ENCODE measurements at places on chromosomes 6 and 20. TPM values are rescaled to one million over a fixed set of nuclear protein-coding genes. Genes with fewer than 3 reads are reported as not detected.

The SYCP2L gene
- 0.43 TPM for total RNA-seq

The TRIM31 gene
- not detected for total RNA-seq

The F13A1 gene
- 1.1 TPM for total RNA-seq

- peak; percentile 49 for DNase-seq
These were observed 470.4 kb upstream of the SLC35B3 start for GRCh38 chr6:8905757-8906156.

GRCh38 chr20:48769069-48769983 lies 58.5 kb downstream of the PREX1 start:
- no peak for DNase-seq

- DNase-seq = no peak
These were observed 9.3 kb upstream of the OGFRL1 start for GRCh38 chr6:71279321-71279720.

DNA sequence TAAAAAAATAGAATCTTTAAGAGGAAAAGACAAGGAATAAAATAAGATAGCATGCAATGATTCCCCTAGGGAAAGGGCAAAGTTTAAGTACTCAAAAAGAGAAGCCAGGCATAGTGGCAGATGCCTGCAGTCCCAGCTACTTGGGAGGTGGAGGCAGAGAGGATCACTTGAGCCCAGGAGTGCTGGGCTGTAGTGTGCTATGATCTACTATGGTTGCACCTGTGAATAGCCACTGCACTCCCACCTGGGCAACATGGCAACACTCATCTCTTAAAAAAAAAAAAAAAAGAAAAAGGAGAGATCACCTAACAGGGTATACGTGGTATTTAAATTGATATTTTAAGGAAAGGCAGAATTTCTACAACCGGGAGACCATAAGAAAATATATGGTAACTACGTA lies 16.0 kb downstream of the EPHA7 start:
- DNase-seq = no peak

DNA sequence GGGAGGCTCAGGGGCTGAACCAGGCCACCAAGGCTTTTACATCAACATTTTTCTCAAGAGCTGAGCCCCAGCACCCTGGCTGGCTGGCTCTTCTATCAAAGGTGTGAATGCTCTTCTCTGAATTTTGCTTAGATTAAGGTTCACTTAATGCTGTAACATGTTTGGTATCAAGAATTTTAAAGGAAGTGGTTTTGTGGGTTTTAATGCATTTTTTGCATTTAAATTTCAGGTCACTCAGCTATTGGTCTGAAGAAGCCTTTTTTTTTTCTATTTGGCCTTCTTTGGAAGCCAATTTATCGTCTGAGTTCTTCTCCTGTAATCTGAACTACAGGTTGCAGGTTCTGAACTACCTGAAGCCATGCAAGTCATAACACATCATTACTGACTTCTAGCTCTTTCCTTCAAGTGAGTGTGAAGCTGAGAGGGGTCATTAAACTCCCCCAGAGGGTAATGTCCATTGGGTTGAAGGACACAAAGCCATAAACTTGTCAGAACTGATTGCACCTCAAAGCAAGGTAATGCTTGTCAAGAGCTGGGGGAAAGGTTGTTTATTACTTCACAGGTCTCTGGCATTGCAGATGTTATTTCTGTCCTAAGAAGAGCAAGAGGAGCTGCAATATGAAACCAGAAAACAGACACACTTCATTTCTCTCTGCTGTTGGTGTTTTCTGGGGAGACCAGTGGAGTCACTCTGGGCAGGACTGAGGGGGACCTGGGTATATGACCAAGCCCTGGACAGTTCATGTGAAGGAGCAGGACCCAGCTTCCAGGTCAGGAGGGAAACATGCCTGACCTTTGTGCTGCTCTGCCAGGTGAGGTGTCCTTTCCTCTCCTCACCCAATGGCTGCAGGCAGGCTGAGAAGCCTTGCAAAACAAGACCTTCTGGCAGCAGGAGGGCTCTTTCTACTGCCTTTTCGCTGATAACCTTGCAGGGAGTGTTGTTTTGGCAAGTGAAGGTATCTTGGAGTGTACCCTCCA lies 26.1 kb upstream of the NEDD9 start:
- no peak for DNase-seq

GRCh38 chr20:38692436-38693411 lies 31.6 kb upstream of the SLC32A1 start:
- DNase-seq = peak; percentile 47

Data from left lobe of liver (tissue), 2 donors.